ENCODE measurements at places on chromosomes 13 and 19.

DNA sequence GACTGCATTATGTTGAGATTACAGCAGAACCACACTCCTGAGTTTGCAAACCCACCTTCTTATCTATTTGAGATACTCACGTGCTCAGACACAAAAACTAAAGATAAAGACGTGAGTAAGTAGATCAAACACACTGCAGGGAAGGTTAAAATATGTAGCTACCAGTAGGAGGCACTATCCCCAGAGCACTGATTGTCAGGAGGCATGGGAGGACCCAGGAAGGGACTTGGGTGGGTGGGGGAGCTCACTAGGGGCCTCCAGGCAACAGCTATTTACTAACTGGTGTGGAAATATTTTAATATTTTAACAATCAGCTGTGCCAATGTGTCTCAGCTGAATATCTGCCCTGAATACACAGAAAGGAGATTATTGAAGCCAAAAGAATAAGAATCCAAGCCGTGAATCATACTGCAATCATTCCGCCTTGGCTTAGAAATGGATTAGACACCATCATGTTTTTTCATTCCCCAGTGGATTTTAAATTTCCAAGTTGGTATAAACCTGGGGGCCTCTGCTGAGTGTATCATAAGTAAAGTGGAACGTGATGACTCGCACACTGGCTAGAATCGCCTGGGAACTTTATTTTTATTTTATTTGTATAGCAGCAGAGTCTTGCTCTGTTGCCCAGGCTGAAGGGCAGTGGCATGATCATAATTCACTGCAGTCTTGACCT, 73.2 kb upstream of the CACNA1A start:
- DNase-seq: no peak

DNA sequence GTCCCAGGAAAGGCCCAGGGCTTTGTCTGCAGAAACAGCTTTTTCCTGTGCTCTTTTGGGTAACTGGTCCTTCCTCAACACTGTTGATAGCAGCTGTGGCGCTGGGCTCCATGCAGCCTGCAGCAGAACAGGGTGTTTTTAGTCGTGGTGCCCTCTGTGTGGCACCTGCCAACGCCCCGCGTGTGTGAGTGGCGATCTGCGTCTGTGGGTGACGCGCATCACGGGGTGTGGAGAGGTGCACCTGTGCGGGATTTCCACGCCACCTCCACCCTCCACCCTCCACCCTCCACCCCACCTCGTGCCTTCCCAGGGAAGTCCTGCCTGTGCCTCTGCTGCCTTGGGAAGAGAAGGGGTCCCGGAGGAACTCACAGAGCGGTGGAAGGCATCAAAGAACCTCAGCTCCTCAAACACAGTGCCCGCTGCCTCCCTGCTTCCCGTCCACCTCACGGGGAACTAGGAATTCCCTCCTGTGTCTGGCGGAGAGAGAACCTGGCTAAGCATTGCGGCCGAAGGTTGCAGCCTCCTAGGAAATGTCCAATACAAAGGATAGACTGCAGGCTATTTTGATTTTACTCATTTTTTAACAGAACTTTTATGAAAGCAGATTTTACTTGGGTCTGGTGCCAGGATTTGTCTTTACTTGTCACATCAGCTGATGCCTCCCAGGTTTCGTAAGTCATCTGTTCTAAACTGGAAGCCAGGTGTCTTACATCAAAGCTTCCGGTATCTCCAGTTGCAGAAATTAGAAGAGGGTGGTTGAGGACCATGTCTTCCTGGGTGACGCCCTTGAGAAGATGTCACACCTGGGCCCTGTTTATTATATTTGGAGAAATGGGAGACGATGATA, 84.0 kb downstream of the ATP11A start:
- DNase-seq: no peak

DNA sequence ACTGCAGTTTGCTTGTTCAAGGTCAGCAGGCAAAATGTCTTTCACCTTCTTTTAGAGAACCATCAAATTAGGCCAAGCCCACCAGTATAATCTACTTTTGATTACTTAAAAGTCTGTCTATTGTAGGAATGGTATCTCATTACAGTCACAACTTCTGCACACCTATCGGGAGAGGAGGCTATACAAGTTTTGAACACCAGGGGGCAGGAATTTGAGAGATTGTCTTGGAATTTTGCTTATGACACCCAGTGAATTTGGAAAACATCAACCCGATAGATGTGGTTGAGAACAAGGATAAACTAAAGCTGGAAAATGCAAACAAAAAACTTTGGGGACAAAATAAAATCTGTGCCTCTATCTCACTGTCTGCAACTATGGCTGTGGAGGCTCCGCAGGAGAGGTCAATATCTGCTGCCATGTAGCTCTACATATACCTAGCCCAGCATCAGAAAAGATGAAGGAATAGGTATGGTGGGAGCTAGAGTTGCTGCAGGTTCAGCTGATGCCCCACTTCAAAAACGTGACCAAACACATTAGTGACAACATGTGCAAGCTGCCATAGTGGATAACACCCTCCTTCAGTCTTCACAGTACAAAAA, 1299.2 kb upstream of the SPRY2 start:
- no peak for DNase-seq

- no peak for DNase-seq
These were observed 8.0 kb upstream of the POU2F2 start for GRCh38 chr19:42140125-42140754.

GRCh38 chr19:31969016-31969415, 376.4 kb upstream of the ZNF507 start:
- no peak for DNase-seq

DNA sequence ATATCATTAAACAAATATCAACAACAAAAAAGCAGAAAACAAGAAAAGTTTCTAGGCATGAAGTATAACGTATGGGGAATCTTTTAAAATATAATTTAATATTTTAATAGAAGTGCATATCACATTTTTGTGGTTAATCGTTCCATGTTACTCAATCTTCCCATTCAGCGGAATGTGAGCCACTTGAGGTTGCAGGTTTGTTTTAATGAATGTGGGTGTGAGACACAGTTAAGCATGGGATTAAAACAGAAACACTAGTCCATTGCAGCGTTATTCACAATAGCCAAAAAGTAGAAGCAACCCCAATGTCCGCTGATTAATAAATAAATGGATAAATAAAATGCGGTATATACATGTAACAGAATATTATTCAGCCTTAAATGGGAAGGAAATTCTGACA, 146.0 kb downstream of the NDFIP2 start:
- DNase-seq: no peak

DNA sequence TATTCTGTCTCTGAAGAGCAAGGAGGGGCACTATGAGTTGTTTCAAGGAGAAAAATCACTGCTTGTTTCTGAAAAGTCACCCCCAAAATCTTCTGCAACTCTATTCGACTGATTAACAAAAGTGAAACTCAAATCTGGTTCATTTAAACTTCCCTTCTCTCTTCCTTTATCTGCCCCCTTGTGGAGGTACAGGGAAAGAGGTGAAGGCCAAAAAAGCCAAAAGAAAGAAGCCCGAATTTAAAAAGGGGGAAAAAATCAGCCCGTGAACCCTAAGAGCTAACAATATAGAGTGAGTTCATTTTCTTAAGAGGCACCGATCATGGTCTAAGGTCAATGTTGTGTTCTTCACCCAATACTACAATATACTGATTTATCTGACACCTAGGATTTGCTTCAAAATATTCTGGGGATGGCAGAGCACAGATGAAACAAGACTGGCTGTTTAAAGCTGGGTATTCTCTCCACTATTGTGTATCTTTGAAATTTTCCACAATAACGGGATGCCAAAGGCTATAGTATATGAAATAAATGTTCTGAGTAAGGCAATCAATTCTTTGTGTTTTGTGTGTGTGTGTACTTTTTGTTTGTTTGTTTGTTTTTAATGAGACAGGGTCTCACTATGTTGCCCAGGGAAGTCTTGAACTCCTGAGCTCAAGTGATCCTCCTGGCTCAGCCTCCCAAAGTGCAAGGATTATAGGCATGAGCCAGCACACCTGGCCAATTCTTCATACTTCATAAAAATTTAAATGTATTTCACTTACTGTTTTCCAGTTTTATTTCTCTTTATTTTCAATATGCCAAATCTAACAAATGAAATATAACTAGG, 55.0 kb upstream of the EEF1AKMT1 start:
- DNase-seq: no peak

- no peak for DNase-seq
These were observed 3.4 kb downstream of the ITGBL1 start for GRCh38 chr13:101455863-101456262.

DNA sequence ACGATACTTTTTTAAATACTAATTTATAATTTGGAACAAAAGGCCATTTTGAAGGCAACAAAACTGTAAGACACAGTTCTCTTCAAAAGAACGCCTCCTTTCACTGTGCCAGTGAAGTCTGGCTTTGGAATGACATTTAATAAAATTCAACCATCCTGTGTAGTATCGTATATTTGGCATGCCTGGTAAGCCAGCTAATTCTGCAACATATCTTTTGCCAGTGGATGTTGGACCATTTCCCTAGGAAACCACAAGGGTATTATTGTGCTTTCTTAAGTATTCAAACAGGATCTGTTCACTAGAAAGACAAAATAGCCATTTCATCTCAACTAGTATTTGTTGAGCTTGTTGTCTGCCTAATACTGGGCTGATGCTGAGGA, 111.6 kb downstream of the RGCC start:
- no peak for DNase-seq

DNA sequence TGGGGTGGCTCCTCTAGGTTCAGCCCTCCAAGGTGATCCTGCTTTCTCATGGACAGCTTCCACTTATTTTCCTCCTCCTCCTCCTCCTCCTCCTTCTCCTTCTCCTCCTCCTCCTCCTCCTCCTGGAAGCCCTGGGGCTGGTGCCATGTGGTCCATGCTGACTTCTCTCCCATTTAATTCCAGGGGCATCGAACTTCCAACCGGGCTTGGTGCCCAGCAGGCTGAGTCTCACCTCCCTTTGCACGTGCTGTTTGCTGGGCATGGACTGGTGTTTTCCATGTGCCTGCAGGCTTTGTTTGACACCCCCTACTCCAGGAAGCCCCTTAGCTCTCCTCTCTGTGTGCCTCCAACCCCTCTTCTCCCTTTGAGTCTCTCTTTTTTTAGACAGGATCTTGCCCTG, 3.7 kb downstream of the MAST3 start:
- DNase-seq: no peak

- DNase-seq: no peak
These were observed 3.5 kb downstream of the C19orf81 start for GRCh38 chr19:50652722-50653121.

- DNase-seq: no peak
These were observed 165.6 kb upstream of the STARD13 start for GRCh38 chr13:33450956-33451709.

All from stimulated activated CD8-positive, alpha-beta memory T cell treated with anti-CD3 and anti-CD28 coated beads, Interleukin-15, amount 100 ng/mL, for 24 hours (primary cell).